ENCODE measurements at places on chromosomes 5 and 9.

GRCh38 chr5:85453026-85453349, 1068.3 kb upstream of the EDIL3 start:
- peak; percentile 1 for DNase-seq

GRCh38 chr9:92804727-92805126, 40.1 kb upstream of the BICD2 start:
- no peak for DNase-seq

DNA sequence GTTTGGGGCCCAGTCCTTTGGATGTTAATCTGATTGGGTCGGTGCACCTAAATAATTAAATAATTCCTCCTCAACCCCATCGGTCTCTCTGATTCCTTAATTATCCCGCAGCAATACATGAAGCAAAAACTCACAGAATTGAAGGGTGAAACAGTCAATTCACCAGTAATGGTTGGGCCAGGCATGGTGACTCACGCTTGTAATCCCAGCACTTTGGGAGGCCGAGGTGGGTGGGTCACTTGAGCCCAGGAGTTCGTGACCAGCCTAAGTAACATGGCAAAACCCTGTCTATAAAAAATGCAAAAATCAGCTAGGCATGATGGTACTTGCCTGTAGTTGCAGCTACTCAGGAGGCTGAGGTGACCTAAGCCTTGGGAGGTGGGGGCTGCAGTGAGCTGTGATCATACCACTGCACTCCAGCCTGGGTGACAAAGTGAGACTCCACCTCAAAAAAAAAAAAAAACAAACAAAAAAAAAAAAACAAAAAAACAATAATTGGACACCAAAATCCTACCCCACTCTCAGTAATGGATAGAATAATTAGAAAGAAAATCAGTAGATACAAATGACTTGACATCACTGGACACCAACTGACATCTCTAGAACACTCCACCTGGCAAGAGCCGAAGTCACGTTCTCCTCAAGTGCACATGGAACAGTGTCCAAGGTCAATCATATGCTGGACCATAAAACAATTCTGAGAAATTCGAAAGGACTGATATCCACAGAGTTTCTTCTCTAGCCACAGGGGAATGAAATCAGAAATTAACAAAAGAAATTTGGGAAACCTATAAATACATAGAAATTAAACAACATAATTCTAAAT, 5.3 kb downstream of the ABO start:
- DNase-seq, result no peak

GRCh38 chr9:90044263-90044662, 439.5 kb downstream of the GADD45G start:
- no peak for DNase-seq

GRCh38 chr5:132302413-132302812, 8.2 kb downstream of the SLC22A4 start:
- no peak for DNase-seq

DNA sequence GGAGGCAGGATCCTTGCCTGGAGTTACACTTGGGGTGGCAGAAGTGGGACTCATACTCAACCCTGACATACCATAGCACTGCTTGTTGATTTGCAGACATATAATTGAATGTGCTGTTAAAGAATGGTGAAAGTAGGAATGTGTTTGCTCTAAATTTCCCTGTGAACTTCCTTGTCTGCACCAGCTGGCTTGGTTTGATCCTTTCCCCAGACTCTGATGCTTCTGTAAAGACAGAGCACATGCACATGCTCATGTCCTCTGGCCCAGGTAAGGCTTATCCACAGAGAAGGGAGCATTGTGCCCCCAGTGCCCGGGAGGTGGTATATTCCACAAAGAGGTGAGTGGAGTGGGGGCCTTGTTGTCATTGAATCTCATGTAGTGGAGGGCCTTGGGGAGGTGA, 138.0 kb upstream of the STC2 start:
- DNase-seq, result no peak

DNA sequence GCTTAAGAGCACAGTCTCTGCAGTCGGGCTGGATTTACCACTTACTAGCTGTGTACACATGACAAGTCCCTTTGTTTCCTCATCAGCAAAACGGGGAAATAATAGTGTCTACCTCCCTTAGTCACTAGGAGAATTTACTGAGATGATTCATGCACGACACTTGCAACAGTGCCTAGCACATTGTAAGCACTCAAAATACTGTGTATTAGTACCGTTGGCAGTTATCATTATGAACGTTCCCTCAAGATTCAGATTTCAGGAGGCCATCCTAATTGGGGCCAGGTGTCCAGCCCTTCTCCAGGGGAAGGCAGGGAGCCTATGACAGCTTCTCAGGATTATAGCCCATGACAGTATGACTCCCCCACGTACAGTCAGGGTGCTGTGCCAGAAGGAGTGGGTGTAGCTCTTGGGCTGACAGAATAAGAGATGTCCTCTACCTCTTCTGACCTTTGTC, 164.3 kb downstream of the DOCK2 start:
- peak; percentile 45 for DNase-seq

DNA sequence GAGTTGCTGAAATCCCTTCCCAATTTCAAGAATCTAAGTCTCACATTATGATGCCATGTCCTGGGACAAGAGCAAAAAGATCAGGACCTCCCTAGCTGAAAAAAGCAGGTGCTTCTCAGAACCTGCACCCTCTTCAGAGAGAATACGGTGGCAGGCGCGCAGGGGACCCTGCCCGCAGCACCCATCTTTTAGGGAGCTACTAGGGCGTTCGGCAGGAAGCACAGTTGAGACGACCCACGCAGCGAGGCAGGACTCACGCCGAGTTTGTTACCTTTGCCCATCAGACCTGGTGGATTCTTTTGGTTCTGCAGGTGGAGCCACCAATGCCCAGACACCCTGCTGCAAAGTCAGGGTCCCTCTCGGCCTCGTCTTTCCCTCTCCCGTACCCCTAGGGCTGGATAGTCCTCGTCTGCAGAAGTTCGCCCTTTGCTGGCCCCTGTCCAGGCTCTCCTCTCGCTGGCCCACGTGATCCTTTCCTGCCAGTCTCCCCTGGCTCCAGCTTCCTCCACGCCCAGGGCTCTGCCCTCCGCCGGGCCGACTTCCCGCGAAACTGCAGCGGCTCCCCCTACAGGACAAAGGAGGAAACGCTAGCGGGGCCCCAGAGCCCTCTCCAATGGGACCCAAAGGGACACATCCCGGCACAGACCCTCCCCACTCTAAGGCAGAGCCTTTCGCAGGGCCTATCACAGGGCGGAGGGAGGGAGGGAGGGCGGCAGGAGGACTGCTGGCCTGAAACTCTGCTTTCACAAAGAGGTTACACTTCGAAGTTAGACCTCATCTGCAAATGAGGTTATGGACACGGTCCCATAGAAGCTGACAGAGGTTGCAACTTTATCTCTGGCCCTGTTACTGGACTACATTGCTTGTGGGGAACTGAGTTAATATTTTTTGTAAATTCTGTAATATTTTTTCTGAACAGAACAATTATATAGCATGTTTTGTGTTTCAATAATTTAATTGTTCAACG, 28.8 kb downstream of the TMEM174 start:
- peak; percentile 77 for DNase-seq

DNA sequence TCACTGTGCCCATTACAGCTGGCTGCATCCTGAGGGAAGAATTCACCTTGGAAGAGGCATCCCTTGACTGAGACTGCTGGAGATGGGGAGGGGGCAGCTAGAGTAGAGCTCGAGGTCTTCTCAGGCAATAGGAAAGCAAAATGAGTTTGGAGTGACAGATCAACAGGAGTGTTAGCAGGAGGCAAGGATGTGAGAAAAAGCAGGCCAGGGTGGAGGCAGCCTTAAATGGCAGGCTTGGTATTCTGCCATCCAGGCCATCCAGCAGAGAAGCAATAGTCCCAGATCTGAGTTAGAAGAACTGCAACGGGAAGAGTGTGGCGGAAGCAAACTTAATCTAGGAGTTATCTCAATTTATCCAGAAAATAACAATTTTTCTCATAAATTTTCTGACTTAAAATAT, 6.1 kb downstream of the ADAMTS12 start:
- peak; percentile 18 for DNase-seq

GRCh38 chr5:106691701-106692100, 979.0 kb downstream of the EFNA5 start:
- DNase-seq, result peak; percentile 6

DNA sequence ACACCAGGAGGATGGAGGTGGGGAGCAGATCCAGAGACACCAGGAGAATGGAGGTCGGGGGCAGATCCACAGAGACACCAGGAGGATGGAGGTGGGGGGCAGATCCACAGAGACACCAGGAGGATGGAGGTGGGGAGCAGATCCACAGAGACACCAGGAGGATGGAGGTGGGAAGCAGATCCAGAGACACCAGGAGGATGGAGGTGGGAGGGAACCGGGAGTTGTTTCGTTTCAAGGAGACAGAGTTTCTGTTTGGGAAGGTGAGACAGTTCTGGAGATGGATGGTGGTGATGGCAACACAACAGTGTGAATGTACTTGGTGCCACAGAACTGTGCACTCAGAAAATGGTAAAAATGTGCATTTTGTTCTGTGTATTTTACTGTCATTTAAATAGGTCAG, 9.0 kb upstream of the INPP5E start:
- DNase-seq, result no peak

DNA sequence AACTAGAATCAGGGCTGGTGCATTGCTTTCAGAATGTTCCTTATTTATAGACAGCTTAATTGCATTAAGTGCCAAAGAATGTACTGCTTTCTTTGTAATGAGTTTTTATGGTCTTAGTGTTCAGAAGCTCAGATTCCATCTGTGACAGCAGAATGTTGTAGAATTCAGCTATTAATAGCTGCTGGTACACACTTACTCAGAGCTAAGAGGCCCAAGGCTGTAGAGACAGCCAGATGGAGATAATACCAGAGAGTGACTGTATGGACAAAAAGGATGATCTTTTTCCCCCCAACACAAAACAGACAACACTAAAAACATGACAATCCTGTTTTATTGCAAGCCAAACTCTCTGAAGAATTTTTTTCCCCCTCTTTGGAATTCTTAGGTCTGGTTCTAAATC, 50.2 kb downstream of the PPP2R2B start:
- no peak for DNase-seq

GRCh38 chr9:84266087-84266561, 74.4 kb downstream of the SLC28A3 start:
- DNase-seq, result no peak

GRCh38 chr5:168818558-168818957, 239.4 kb upstream of the PANK3 start:
- no peak for DNase-seq

GRCh38 chr5:119828541-119828940, 199.2 kb downstream of the FAM170A start:
- DNase-seq, result no peak

DNA sequence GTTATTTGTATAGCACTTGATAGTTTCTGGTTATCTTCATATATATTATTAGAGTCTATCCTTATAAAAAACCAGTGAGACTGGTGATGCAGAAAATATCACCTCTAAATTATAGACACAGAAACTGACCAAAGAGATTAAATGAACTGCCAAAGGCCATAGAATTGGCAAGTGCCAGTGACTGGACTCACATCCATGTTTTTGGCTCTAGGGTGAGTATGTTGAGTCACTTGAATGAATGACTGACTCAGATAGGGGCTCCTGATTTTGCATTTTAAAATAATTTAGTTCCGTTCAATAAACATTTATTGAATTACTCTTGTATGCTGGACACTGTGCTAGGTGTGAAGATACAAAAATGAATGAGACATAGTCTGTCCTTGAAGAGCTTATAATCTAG, 70.7 kb downstream of the NR2F1 start:
- DNase-seq, result no peak

DNA sequence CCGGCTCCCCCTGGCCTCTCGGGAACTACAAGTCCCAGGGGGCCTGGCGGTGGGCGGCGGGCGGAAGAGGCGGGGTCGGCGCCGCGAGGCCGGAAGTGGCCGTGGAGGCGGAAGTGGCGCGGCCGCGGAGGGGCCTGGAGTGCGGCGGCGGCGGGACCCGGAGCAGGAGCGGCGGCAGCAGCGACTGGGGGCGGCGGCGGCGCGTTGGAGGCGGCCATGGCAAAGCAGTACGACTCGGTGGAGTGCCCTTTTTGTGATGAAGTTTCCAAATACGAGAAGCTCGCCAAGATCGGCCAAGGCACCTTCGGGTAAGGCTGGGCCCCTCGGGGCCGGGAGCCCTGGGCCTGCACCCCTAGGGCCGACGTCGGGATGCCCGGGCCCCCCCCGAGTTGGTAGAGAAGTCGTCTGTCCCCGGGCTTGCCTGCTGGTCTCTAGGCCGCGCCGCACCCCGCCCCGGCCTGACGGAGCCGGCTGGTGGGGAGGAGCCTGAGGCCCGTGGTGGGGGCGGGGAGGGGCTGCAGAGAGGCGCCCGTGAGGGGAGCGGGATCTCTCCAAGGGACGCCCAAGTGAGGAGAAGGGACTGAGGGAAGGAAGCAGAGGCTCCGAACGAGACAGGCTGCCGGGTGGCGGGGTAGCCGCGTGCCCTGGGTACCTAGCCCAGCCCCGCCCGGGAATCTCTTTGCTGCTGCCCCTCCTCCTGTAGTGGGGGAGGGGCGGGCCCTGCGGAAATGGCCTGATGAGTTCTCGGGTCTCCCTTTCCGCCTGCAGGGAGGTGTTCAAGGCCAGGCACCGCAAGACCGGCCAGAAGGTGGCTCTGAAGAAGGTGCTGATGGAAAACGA, at the start of gene CDK9:
TSS of gene CDK9 (plus strand) at position 102 of the 840 bp plus-strand sequence. CDS start at position 217, 115 bp downstream.
- peak; percentile 90 for DNase-seq

GRCh38 chr5:33241802-33242201, 199.0 kb upstream of the TARS1 start:
- DNase-seq, result no peak

DNA sequence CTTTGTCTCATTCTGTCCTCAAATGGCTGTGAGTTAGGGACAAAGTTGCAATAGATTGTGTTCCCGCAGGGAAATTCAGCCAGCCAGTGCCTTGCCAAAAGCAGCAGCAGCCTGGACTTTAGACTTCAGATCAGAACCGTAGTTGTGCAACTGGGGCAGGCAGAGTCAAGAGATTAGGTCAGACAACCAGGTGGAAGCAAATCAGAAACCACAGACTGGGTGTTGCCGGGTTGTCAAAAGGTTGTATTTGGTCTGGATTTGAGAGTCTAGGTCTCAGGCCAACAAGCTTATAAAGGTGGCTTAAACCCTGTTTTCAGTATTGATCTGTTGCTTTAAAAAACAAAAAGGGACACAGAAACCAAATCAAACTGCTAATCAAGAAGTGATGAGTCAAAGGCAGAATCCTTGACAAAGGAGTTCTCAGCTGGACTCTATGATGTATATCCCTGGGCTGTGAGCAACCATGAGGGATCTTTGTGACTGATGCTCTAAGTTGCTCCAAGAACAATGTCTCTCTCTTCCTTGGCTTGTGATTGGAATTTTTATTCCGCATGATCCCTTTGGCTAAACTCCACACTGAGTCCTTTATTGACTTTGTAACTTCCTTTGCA, 20.9 kb downstream of the RFK start:
- DNase-seq, result peak; percentile 56

GRCh38 chr5:143021595-143021994, 251.4 kb downstream of the ARHGAP26 start:
- DNase-seq, result no peak

DNA sequence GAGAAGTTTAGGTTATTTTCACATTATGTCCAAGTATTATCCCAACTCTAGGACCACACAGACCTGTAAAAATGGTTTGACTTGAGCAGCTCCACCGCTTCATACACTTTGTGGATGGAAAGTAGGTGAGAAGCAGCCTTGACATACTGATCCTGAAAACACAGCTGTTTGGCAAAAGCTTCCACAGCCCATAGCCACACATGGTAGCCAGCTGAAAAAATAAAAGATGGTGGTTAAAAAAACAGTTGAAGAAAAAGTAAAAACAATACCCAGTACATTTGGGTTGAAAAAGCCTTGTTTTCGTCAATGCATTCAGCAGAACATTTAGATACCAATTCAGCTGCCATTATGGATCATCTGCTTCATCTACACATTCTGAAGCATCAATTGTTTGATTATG, 36.7 kb downstream of the GEMIN5 start:
- DNase-seq, result no peak

GRCh38 chr9:83239747-83240146, 176.8 kb upstream of the RASEF start:
- DNase-seq, result peak; percentile 53

Data from cardiac fibroblast (primary cell).